H4 (cell line): ENCODE measurements at places on chromosomes 2 and 18. TPM values are rescaled to one million over a fixed set of nuclear protein-coding genes. Genes with fewer than 3 reads are reported as not detected.

- no peak for DNase-seq
Measured at GRCh38 chr2:139790136-139790535, 1009.9 kb upstream of the NXPH2 start.

DNA sequence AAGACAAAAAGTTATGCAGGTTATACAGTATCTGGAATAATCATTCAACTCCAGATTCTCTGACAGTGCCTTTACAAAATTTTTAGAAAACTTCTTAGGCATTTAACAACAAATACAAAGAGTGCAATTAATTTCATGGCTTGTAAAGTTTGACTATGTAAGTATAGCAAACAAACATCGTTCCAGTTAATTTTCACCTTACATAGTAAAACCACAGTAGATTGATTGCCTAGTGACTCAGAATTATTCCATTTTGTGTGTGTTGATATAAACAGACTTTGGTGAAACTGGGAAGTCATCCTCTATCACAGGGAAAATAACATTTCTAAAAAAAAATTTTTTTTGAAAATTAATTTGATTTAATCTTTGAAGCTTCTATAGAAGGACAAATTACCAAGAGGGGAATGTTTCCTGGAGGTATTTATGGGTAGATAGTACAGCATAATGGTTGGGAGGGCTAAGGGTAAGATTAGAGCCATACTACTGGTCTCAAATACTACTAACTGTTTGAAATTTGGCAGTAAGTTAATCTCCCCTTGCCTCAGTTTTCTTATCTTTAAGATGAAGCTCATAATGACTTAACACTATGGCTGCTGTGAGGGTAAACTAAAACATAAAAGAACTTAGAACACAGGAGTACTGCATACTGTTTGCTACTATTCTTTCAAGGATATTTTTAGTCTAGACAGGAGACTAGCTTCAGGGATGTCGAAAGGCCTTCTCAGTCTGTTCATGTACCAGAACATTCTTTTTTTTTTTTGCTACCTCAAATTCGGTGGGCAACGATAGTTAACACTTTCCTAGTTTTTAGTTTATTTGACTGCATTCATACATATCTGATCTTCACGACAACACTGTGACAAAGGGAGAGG, 19.6 kb downstream of the NDUFAF7 start:
- no peak for DNase-seq

- no peak for DNase-seq
Measured at GRCh38 chr18:3219631-3220335, at the start of gene MYOM1. Gene MYOM1 (minus strand): TSS chr18:3219968. CDS start chr18:3215223, 4,745 bp downstream.

DNA sequence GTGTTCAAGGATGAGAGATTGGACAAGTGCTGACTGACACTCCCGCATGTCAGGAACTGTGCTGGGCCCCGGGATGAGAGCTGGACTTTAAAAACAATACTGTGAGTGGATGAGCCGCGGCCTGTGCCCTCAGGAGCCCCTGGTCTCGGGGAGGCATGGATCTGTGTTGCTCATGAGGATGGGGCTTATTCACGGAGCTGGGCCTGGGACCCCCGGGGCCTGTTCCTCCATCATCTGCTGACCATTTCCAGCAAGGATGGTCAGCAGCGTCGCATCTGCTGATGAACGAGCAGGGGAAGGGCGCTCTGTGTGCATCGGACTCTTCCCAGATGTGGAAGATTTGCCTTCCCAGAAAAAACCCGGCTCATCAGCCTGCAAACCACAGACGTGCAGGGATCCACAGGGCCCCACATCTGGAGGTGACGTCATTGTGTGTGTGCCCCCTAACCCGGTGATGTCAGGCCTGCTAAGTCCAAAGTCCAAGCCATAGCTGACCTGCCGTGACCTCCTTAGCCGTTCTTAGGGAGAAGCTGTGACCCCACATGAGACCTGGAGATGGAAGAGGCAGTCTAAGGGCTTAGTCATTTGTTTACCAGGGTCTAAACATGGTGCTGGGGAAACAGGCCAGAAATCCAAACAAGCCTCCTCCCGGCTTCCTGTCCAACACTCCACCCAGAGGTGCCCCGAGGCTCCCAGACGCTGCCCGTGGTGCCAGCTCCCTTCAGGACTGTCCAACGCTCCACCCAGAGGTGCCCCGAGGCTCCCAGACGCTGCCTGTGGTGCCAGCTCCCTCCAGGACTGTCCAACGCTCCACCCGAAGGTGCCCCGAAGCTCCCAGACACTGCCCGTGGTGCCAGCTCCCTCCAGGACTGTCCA, 143.9 kb downstream of the PXDN start:
- peak; percentile 61 for DNase-seq

DNA sequence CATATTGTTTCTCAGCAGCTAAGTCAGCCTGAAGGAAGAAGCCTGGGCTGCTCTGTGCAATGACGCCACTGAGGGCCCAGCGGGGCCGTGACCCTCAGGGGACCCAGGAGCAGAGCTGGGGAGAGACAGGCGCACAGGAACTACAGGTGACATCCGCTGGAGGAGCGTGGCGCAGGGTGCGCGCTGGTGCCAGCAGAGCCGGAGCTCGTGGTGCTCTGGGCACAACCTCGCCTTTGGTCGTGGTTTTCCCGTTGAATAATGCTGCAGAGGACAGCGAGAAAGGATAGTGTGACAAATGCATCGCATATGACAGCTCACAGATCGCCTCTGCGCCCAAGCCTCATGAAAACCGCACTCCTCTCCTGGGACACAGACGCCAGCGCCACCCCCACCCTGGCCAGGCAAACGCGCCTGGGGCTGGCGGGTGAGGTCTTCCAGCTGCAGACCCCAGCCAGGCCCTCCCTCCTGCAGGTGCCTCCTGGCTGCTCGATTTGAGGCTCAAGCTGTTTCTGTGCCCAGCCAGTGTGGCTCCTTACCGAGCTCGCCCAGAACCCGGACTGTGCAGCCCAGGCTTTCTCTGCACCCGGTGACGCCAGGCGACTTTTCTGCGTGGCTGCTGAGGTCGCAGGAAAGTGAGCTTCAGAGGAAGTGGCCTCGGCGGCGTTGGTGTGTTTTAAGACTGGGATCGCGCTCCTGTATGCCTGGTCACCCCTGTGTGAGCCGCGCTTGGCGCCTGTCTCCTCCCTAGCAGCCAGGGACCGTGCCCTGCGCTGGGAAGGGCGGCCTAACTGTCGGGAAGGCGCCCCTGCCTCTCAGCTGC, 583.1 kb upstream of the HS6ST1 start:
- no peak for DNase-seq

- no peak for DNase-seq
Measured at GRCh38 chr2:10019602-10020400, 23.5 kb upstream of the KLF11 start.

SCG2 gene
- 0.62 and 1.1 TPM in 2 replicates for total RNA-seq

TIMM21 gene
- total RNA-seq, result 29.2 and 38.6 TPM in 2 replicates

NGEF gene
- total RNA-seq, result 1.3 and 3.3 TPM in 2 replicates
